Cardiac septum (tissue), 1 donor: ENCODE measurements at places on chromosomes 1 and 21.
A peak's percentile ranks its signal among the peaks of the same experiment; 100 is the strongest.

- no peak for DNase-seq
These were observed 2.9 kb downstream of the MACO1 start for GRCh38 chr1:25433389-25434186.

GRCh38 chr1:151175863-151176262 is at the start of gene TMOD4:
TSS of gene TMOD4 (minus strand) at chr1:151175981. CDS start at chr1:151174875, 1,106 bp downstream.
- DNase-seq = peak; percentile 4

DNA sequence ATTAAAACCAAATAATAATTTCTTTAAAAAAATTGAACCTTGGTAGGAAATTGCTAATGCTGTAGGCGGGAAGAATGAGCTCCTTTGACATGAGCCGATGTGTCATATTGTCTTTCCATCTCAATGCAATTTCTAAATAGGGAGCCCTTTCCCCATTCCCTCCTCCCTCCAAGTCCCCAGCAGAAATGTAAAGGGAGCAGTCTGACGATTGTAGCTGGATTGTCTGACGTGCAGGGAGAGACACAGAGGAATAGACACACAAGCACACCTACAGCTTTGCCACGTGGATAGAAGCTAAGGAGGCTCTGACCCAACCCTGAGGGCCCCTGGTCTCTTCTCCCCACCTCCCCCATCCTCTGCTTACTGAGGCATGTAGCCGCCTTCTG is 3.6 kb upstream of the SYT6 start:
- no peak for DNase-seq

- no peak for DNase-seq
These were observed 582.8 kb downstream of the MATN1 start for GRCh38 chr1:30140566-30140965.

DNA sequence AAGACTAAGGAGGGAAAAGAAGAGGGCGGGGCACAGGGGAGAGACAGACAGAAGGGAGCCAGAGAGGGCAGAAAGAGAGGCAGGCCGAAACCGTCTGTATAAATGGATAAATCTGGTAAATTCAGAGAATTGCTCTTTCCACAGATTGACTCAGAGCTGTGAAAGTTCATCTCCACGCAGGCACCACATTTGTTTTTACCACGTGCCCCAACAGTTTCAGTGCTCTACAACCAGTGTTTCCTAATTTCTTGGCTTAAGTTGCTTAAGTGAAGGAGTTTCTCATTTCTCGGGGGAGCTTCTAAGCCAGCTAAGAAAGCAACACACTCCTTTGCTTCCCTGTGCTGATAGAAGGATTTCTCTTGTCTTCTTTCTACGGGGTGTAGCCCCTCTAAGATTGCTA is 87.1 kb downstream of the ENAH start:
- no peak for DNase-seq

DNA sequence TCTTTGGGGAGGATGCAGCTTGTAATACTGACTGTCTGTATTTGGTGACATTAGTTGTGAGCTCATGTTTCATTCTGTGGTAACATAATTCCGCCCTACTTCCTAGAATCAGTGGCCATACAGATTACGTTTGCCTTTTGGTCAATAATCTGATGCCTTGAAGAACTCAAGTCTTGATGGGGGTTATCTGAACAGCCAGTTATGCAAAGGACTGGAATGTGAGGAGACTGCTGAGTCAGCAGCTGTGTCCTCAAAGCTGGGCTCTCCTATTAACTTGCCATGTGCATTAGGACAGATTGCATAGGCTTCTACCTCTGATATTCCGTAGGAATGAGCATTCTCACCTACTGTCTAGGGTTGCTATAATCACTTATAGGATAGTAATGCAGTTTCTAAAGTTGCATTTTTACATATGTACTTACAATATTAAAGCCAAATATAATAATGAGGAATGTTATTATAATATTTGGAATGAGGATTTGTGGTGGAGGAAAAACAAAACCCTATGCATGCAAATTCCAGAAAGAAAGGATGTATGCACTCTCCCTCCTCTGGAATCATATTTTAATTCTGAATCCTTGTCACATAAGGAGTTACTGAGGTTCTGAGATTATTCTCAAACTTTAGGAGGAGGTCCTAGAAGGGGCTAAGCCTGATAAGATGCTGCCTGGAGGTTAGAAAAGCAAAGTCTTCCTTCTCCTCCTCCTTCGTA is 116.0 kb downstream of the NOS1AP start:
- no peak for DNase-seq

DNA sequence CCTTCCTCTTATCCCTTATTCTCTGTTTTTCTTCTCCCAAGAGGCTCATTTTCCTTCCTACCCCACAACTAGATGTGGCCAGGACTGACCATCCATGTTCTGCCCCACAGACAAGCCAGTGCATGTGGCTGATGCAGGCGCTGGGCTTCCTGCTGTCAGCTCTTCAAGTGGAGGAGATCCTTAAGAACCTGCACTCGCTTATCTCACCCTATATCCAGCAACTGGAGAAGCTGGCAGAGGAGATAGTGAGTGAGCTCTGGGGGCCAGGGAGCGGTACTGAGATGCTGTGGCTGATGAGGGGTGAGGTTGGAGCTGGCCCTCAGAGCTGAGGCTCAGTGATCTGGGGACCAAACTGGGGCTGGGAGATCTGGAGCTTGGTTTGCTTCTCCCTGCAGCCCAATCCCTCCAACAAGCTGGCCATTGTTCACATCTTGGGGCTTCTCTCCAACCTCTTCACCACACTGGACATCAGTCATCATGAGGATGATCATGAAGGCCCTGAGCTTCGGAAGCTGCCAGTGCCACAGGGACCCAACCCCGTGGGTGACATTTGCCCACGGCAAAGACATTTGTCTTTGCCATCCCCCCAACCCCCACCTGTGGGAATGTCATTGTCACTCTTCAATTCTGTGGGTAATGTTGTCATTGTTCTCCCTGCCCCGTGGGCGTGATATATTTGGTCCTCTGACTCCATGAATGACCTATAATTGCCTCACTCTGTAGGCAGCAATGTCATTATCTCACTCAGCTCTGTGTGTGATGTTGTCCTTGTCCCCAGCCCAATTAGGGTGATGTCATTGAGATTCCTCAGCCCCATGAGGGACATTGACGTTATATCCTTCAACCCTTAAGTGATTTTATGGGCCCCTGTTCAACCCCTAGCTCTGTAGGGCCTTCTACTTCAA is 11.2 kb upstream of the DPH2 start:
- DNase-seq = no peak

GRCh38 chr1:14511166-14511680 is 87.3 kb upstream of the KAZN start:
- no peak for DNase-seq

DNA sequence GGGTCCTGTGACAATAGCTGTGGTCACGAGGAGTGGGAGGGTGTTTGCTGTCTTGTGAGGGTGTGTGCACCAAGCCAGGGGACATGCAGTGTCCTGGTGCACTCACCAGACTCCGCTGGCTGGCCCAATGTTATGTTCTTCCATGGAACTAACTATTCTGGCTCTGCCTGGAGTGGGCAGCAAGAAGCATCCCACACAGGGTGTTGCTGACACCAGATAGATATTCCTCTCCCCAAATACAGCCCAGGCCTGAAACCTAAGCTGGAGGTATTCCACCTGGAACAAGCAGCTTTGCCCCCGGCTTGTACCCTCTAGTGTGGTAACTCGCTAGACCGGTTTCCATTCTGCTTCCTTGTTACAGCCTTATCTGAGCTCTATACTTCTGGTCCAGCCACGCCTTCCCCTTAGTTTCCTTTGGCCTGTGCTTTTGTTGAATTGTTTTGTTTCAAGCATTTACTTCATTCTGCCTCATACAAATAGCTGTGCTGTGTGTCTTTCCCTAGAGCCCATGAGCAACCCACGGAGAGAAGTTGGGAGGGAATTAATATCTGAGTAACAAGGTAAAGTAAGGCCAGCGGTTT is 14.7 kb upstream of the LY9 start:
- no peak for DNase-seq

- DNase-seq = no peak
These were observed 1.3 kb upstream of the RCOR3 start for GRCh38 chr1:211257826-211258225.

GRCh38 chr1:226606311-226607267 is 58.0 kb downstream of the STUM start:
- DNase-seq = peak; percentile 65

- no peak for DNase-seq
These were observed 25.1 kb upstream of the GPR88 start for GRCh38 chr1:100512803-100513352.

DNA sequence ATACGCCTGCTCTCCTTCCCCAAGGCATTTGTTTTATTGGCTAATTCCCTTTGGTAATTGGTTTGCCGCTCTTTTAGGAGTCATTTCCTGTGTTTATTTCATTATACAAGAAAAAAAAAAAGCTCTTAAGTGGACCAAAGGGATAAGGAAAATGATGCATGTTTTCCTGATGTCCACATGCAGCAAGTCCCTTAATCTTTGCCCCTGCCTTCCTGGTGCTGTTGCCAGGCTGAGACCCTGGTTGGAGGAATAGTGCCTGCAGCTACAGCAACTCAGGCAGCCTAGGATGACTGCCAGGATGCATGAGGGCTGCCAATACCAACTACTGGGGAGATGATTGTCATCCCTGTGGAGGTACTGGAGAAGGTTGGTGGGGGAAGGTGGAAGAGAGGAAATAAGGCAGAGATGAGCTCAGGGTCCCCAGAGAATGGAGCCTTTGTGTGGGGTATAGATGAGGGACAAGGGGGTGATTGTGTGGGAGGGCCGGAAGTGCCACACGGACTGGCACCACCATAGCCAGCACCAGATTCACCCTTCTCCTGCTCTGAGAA is 6.1 kb upstream of the GATAD2B start:
- DNase-seq = peak; percentile 31

DNA sequence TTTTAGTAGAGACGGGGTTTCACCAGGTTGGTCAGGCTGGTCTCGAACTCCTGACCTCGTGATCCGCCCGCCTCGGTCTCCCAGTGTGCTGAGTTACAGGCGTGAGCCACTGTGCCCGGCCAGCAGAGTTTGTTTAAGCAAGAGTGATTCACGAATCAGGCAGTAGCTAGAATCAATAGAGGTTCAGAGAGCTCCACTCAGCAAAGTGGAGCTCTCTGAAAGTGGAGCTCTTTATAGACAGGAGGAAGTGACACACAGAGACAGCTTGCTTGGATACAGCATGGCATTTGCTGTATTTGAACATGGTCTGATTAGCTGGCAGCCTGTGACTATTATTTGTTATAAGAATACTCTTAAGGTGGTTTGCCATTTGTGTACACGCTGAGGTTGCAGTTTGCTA is 27.1 kb upstream of the CD34 start:
- no peak for DNase-seq

DNA sequence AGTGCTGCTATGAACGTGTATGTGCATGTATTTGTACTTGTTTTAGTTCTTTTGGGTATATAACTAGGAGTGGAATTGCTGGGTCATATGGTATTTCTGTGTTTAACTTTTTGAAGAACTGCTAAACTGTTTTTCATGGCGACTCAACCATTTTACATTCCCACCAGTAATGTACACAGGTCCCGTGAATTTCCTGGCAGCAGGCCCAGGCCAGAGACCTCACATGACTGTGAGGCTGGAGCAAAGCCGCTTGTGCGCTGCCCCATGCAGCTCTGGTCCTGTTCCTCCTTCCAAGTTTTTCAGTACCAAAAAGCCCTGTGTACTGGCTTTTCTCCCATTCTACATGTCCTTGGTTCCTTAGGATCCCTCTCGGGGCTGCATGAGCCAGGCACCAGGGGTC is 29.6 kb downstream of the ACOT11 start:
- peak; percentile 92 for DNase-seq

- DNase-seq = no peak
These were observed 92.3 kb downstream of the CTH start for GRCh38 chr1:70503358-70503757.

GRCh38 chr21:46062471-46063211 is 35.3 kb upstream of the COL6A2 start:
- no peak for DNase-seq

GRCh38 chr1:208025031-208025430 is 114.1 kb upstream of the CD34 start:
- no peak for DNase-seq

GRCh38 chr21:34513129-34513675 is 1.2 kb upstream of the KCNE1 start:
- no peak for DNase-seq

DNA sequence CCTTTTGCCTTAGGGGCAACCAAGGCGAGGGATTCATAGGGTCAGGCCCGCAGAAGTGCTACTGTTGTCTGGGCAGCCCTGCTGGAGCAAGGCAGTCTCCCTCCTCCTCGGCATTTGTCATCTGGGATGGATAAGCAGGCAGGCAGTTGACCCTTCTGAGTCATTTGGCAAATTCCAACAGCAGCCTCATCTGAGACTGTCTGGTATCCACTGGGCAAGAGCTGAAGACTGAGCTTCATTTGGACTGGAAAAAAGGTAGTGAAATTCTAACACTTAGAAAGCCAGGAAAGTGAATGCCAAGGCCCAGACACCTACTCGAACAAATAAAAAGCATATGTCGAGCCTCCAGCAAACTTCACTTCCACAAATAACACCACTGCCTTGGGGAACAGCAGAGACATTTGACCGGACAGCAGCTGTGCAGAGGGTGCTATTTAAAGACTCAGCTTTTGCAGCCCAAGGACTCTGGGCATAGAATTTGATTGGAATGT is 4.0 kb upstream of the ZBTB40 start:
- no peak for DNase-seq
